ENCODE measurements at places on chromosomes 2 and 18.

- no peak for DNase-seq
Measured at GRCh38 chr2:164523009-164523408, 98.3 kb downstream of the GRB14 start.

GRCh38 chr2:222884114-222884771 is 23.4 kb downstream of the ACSL3 start:
- no peak for DNase-seq

DNA sequence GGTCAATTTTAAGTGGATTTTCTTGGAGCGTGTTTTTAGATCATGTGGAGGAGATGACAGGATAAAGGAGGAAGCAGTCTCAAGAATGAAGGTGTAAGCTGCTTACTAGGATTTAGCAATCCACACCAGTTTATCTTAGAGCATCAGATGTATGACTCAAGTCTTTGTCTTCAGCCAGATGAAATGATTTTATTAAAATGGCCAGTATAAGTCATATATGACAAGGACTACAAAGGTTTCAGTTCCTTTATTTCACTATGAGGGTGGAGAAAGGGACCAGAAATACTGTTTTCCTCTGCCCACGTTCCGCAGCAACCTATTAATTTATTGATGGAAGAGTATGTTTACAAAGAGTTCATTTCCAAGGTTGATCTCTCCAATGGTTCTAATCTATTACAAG is 970.5 kb upstream of the SLC39A10 start:
- DNase-seq = no peak

DNA sequence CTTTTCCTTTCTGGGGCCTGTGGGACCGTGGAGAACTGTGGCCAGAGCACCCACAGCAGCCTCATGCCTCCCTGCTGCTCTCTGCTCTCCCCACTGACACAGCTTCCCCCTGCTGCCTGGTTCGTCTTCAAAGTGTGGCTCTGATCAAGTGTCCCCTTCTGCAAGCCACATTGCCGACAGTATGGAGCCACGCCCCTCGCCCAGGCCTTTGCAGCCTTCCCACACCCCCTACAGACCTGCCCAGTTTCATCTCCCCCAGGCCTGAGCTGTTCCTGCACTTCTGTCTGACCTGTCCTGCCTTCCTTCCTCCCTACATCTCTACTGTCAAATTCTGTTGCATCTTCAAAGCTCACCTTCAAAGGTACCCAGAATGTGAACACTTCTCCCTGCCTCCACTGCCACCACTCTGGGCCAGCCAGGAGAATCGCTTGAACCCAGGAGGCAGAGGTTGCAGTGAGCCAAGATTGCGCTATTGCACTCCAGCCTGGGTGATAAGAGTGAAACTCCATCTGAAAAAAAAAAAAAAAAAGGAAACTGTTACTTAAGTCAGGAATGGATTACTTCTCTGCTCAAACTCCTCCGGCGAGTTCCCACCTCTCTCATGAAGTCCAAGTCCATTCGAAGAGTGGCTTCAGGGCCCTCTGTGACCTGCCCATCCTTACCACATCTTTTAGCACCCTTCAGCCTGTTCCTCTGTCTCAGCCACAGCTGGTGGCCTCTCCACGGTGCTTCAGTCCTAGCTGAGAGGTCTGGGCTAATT is 29.0 kb upstream of the CATIP start:
- no peak for DNase-seq

DNA sequence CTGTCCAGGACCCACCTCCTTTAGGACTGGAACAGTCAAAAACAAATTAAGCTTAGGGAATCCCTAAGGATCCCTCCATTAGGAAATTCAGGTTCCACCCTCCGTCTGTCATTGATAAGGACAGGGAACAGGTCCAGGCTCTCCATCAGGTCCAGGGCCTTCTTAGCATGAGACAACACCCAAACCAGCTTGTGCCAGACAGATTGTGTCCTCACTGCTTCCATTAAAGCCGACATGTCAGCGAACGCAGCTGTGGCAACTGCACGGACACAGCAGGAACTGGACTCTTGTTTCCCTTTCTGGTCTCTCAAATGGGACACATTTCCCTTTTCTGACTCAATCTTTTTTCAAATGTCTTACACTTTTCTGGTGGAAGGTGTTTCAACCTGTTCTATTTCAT is 81.4 kb downstream of the BCL11A start:
- DNase-seq = no peak

- no peak for DNase-seq
Measured at GRCh38 chr2:240663546-240664190, 19.0 kb downstream of the AQP12B start.

DNA sequence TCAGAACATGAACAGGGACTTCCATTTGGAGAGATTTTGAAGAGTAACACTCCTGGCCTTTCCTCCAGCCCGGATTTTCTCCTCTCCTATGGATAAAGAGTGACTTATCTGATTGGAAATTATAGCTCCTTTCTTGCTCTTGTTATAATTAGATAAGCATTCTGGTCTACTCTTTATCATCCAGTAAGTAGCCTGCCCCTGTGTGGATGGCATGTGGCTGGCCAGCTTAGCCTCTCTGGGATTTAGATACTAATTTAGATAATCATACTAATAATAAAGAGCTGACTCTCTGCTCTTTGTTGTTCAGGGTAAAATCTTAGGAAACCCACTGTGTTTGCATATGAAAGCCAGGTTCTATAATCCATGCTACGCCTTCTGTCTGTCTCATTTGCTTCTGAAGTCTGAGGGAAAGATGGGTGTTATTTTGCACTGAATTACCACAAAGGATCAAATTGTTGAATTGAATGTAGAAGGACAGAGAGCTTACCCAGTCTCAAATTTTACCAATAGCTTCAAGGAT is 438.8 kb downstream of the SPAG16 start:
- no peak for DNase-seq

- DNase-seq = peak; percentile 19
Measured at GRCh38 chr2:97660775-97661389, 3.0 kb downstream of the ACTR1B start.

- peak; percentile 1 for DNase-seq
Measured at GRCh38 chr18:54357082-54357659, 487 bp downstream of the STARD6 start.

DNA sequence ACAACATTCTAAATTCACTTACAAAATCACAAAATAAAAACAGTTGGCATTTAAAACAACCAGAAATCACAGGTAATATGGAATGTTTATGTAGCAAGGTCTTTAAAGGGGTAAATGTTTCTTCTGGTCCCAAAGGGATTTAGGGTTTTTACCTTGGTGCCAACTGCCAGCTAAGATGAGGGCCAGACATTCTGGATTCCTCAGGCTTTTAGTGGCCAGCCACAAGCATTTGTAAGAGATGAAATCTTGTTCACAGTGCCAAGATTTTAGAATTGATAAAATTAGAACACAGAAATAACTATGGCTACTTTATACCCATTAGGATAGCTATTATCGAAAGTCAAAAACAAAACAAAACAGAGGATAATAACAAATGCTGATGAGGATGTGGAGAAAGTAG is 60.4 kb upstream of the CDKL4 start:
- DNase-seq = no peak

DNA sequence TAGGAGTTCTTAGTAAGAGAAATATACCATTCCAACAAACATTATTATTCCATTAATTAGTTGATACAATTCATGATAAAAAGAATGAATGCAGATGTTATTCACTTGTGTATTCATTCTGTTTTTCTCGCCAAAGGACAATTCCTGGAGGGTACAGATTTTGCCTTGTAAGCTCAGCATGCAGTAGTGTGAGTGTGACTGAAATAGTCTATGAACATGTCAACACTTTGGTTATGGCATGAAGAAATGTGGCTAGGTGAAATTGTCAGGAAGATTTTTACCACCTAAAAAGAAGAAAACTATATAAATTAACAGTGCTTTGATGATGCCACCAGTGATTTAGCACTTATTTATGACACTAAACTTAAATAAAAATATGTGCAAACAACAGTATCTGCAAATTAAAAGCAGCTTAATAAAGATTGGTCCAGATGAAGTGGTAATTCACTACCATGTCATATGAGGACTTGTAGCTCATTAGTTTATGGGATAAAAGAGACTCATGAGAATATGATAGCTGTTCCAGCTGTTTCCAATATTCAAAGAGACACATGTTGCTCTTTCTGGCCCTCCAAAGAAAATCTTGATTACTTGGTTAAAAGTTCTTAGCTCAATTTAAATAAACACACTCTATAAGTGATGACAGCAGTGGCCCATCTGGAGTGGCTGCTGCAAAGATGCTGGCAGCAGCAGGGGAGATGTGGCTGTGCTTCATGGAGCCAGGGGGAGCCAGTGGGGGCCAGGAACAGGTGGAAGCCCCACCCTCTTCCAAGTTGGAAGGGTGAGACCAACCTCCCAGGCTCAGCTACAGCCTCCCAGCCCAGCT is 165.0 kb downstream of the CDH19 start:
- no peak for DNase-seq

- DNase-seq = peak; percentile 70
Measured at GRCh38 chr2:70083344-70084156, 3.7 kb upstream of the PCBP1 start.

GRCh38 chr2:88190808-88191721 is 20.9 kb downstream of the THNSL2 start:
- peak; percentile 23 for DNase-seq

DNA sequence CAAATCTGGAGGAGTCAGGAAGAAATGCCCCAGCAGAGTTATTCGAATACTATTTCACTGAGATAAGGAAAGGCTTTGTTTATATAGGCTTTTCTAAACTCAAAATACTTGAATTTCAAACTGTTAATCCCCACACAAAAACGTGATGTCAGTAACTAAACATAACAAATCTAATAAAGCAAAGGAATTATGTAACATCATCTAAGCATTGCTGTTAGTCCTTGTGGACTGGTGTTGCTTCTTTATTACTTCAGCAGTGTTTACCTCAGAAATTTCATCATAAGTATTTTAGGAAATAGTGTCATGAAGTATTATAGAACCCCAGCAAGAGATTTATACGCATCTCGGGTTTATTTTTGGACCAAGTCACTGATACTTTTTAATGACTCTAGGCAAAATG is 19.7 kb upstream of the SANBR start:
- DNase-seq = peak; percentile 65

GRCh38 chr2:224171226-224171625 is 132.1 kb upstream of the SERPINE2 start:
- DNase-seq = no peak

GRCh38 chr18:50297621-50298442 is 10.3 kb upstream of the CXXC1 start:
- DNase-seq = peak; percentile 61

DNA sequence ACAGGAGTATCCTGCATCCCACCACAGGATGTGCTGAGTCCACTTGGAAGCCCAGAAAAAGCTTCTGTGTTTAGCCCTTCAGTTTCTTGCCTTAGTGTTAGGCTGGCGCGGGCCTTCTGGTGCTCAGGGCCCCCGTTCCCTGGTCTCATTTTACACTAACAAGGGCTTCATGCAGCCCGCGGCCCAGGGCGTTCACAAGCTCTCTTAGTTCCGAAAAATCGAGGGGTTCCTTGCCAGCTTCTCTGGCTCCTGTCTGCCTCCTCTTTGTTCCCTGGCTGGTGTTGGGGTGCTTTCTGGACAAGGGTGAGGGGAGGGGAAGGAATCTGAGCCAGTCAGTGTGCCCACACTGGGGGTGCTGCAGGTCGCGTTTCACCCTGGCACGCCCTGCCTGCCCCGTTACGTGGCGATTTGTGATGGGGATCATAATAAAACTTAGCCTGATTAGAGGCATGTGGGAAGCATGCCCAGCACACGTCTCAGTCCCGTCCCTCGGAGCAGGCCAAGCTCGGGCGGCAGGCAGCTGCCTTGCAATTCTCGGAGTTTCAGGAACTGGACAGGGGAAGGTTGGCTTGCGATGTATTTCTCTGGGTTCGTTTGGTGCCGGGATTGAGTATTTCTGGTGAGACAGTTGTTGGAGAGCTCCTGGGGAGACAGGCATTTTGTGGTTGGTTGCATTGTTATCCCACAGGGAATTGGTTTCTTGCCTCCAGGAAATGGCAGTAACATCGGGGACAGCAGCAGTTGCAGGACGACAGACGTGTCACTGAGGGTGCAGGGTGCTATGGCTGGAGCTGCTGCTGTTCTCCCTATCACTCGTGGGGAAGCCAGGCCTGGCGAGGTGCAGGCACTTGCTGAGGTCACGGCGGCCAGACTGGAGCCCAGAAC is 22.9 kb downstream of the SH3BP4 start:
- peak; percentile 74 for DNase-seq

- DNase-seq = peak; percentile 31
Measured at GRCh38 chr2:150478200-150478974, 9.1 kb downstream of the RND3 start.

- DNase-seq = peak; percentile 69
Measured at GRCh38 chr2:19046986-19047780, 311.2 kb downstream of the OSR1 start.

DNA sequence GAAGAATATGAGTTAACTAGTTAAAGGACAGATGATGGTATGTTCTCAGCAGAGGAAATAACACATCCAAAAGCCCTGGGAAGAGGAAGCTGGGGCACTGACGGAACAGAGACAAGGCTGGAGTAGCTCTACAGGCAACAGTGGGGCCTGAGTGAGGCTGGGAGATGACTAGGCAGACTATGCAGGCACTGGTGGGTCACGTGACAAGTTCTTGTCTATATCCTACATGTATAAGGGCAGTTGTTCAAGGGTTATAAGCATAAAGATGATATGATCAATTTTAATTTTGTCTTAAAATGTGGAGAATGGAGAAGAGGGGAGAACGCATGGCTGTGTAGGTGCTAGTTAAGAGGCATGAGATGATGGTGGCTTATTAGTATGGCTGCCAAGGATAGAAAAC is 68.6 kb downstream of the KCNS3 start:
- no peak for DNase-seq

DNA sequence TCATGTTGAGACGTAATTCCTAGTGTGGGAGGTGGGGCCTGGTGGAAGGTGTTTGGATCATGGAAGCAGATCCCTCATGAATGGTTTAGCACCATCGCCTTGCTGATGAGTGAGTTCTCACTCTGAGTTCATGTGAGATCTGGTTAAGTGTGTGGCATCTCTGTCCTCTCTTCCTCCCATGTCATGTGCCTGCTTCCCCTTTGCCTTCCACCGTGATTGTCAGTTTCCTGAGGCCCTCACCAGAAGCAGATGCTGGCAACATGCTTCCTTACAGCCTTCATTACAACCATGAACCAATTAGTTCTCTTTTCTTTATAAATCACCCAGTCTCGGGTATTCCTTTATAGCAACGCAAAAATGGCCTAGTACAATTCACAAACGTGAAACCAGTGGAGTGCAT is 14.6 kb upstream of the MCM6 start:
- no peak for DNase-seq

DNA sequence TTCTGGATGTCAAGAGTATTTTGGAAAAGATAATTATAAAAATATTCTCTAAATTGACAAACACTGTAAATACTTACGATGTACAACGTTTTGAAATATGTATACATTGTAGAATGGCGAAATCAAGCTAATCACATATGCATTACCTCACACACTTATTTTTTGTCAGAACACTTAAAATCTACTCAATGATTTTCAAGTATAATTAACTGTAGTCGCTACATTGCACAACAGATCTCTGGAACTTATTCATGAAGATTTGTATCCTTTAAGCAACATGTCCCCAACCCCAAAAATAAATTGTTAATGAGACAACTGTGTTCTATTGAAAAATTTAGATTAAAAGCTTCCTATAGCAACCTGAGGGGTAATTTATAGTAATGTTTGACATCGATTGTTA is 59.8 kb downstream of the C2orf74 start:
- no peak for DNase-seq

- DNase-seq = no peak
Measured at GRCh38 chr18:3867864-3868311, 417.9 kb downstream of the TGIF1 start.
